NCI-H526 treated with DMSO at 0.1 percent for 48 hours (cell line): ENCODE measurements at places on chromosomes 6 and 20.

GRCh38 chr20:41407607-41408006 lies 41.0 kb upstream of the EMILIN3 start:
- no peak for DNase-seq

DNA sequence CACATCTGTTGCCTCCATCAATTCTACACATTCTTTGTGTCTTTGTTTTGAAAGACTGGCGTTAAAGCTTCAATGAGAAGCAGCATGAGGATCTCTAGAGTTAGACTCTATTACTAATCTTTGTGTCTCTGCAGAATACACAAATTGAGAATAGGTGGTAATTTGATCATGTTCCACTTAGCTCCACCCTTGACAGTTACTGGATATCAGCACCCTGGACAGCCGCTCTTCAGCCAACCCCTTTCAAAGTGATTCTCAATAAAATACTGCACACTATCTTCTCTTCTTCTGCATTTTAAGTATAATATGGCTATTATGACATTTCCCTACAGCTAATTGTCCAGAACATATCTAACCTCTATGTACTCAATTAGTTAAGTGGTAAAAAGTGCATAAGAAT lies 54.3 kb upstream of the CNR1 start:
- DNase-seq = no peak

DNA sequence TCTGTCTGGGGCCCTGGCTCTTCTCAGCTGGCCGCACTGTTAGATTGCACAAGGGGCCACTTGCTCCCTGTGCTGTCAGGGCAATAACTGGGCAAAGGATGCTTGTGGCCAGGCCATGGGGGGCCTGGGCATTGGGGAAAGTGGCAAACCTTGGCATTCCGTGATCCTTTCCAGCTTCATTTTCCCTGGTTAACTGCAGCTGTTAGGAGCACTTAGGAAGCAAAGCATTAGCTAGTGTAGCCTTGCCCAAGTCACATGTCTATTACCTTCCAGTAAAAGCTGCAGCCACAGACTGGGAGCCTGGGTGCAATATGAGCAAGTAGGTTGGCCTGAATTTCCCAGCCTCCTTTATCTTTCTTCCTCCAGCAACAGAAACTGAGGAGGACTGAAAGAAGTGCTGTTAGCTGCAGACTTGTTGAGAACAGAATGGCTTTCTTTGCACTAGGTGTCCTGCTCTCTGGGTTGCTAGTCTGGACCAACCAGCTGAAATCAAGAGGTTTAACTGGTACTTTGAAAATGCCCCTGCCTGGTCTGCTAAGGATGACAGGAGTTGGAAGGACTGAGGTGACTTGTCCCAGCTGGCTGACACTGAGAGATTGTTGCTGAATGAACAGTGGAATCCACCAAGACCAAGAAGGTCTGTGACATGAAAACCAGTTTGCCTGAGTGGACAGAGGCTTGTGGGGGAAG lies 312.3 kb upstream of the SUPT3H start:
- no peak for DNase-seq

GRCh38 chr20:58694241-58695083 lies 1.9 kb downstream of the NPEPL1 start:
- no peak for DNase-seq

GRCh38 chr20:10699941-10700340 lies 26.1 kb upstream of the JAG1 start:
- DNase-seq = no peak
